GM12878 (cell line): ENCODE measurements at places on chromosomes 13 and 19. TPM values are rescaled to one million over a fixed set of nuclear protein-coding genes. Genes with fewer than 3 reads are reported as not detected.

The ATXN8OS gene
- not detected in 2 replicates for total RNA-seq

The ANKLE1 gene
- total RNA-seq = 13.1 and 16.0 TPM in 2 replicates

The LGI4 gene
- total RNA-seq = 0.29 TPM in 1 of 2 replicates, not detected in the other

The HCN2 gene
- 0.45 and 0.54 TPM in 2 replicates for total RNA-seq

The OR10H1 gene
- not detected in 2 replicates for total RNA-seq
